ENCODE measurements at places on chromosomes 13 and 19.

DNA sequence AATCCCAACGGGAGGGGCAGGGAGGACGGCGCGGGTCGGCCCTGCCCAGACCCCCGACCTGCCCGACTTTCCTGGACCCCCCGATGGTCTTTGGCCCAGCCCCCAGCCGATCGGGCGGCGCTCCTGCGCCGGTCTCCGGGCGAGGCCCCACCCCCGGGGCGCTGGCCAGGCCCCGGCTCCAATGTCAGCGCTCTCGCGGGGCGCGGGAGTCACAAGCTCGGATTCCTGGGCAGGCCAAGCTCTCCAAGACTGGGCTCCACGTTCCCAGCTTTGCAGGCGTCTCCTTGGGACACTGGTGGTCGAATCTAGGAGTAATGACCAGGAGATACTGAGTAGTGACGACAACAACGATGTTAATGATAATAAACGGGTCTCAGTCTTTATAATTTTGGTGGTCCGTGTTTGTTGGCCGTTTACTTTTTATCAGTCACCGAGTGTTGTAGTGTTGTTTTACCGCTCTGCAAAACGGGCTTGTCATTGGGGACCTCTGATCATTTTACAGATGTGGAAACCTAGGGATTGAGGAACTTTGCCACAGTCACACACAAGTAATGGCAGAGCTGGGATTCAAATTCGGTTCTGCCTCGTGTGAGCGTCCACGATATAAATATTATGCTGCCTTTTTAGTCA, 545 bp downstream of the RAD23A start:
- DNase-seq = no peak

GRCh38 chr13:34816245-34816884, 125.7 kb upstream of the NBEA start:
- no peak for DNase-seq

GRCh38 chr19:53332484-53332883, 1.1 kb upstream of the ZNF845 start:
- DNase-seq = no peak

DNA sequence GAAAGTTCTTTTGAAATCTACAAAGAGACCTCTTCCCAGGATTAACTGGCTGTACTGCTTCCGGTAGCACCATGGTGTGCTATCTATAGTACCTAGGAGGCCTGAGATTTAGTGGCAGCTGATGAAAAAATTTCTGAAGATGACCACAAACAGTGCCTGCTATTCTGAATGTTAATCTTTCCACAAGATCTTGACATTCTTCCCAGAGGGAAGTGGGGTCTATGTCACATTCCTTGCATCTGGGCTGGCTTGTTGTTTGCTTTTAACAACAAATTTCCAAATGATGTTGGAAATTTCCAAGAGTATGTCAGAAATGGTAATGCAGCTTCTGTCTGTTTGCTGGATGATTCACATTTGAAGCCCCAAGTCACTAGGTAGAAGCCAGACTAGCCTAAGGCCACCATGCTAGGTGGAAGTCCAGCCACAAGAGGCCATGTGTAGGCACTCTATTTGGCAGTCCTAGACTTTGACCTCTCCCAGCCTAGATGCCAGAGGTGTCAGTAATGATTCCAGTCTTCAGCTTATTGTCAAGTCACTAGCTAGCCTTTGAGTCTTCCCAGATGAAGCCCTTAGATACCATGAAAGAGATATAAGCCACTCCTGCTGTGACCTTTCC, 22.1 kb downstream of the SPART start:
- no peak for DNase-seq

DNA sequence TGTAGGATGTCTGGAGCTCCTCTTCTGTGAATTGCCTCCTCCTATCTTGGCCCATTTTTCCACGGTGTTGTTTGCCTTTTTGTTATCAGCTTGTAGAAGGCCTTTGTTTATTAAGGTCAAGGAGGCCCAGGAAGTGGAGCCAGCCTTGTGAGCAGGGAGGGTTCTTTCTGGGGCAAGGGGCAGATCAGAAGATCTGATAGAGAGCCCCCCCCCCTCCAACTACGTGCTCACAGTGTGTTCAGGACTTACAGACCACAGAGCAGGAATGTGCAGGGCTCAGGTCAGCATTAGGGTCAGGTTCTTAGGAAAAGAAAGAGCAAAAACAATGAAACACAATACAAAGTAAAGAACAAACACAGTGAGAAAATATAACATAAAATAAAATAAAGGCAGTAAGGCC, 59.4 kb downstream of the CCNE1 start:
- no peak for DNase-seq

GRCh38 chr13:24124789-24125476, 35.6 kb upstream of the SPATA13 start:
- no peak for DNase-seq

DNA sequence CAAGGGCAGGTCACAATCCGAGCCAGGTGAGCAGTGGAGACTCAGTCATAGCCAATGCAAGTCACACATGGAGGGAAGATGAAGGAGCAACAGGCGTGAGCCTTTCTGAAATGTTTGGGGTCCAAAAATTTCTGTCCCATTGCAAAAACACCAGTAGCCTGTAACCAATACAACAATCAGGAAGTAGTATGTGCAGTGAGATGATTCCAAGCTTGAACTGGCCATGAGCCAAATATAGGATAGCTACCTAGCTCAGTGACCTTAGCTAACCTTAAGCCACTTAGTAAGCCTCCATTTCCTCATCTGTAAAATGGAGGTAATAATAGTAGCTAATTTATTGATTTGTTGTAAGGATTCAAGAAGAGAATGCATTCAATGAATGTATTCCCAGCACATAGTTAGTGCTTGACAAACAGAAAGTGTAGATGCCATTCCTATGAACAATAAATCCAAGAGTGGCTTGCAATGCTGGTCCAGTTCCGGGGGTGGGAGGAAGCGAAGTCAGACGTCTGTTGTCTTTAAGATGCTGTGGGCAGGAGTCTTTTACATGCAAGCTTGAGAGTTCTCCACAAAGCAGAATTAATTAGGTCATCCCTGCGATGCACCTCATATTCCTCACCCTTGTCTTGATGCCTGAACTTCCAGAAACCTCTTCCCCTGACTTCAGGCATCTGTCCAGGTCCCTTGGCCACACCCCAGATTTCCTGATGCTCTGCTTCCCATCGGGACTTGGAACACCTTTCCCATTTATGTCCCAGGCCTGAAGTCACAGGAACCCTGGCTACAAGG, 195.7 kb upstream of the UBL3 start:
- DNase-seq = no peak

DNA sequence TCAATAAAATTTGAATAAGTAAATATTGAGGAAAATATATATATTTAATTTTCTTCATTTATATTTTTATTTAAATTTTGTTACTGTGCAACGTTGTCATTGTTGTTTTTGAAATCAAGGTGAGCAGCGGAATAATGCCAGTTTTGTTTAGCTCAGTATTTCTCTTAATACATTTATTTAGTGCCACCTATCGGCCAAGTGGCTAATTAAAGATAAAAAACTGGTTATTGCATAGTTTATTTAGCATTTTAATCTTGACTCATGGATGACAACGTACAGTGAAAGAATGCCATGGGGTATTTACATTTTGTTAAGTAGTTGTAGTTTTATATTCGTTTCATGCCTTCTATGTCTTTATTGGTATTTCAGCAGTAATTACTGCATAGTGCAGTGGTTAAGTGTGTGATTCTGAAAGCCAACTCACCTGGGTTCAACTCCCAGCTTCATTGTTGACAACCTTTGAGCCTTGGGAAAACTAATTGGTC, 265.9 kb downstream of the MYO16 start:
- DNase-seq = no peak

Data from activated CD4-positive, CD25-positive, alpha-beta regulatory T cell treated with anti-CD3 and anti-CD28 coated beads, Interleukin-2, amount 50 U/mL, for 16 hours (primary cell).